ENCODE measurements at places on chromosomes 12 and 14.

DNA sequence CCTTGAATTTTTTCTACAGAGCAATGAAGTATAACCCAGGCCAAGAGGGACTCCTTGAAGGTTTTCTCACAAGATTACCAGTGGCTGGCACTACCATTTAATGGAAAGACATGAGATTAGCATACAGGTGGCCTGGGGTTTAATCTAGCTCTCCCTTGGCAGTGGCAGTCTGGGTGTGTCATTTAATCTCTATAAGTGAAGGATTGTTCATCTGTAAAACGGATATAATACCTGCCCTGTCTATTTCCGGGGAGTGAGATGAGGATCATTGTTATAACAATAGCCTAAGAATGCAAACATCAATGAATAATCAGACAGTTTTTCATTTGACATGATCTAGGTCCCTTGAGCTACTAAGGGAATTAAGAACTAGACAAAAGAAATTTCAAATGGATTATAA, 168.7 kb upstream of the CPNE8 start:
- DNase-seq = no peak

DNA sequence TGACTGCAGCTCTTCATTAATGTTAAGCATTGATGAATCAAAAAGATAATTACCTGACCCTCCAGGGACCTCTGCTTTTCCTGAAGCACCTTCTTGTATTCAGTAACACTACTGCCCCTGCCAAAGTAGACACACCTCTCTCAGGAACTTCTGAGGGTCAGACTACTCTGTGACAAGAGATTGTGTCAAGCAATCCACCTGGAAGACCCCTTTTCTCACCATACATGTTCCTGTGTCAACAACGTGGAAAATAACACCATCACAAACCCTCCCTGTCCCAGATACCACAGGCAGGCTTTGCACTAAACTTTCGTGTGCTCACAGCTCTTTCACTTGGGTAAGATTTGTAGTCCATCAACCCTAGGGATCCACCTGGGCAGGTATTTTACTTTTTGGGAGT, 13.2 kb downstream of the KRT76 start:
- no peak for DNase-seq

DNA sequence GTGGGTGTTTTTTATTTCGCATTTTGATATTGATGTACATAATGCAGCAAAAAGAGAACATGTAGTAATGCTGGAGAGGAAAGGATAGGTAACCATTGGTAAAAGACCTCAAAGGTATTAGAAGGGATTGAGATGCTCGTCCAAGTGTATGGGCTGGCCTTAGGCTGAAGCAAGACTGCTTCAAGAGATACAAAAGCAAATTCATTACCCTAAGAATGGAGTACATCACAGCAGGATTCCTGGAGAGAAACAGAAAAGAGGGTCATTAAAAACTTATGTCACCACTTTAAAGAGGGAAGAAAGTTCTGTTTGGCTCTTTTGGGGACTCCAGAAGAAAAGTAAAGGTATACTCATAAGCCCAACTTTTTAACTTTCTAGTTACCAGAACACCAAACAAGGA, 420.5 kb downstream of the ZFP36L1 start:
- DNase-seq = no peak

DNA sequence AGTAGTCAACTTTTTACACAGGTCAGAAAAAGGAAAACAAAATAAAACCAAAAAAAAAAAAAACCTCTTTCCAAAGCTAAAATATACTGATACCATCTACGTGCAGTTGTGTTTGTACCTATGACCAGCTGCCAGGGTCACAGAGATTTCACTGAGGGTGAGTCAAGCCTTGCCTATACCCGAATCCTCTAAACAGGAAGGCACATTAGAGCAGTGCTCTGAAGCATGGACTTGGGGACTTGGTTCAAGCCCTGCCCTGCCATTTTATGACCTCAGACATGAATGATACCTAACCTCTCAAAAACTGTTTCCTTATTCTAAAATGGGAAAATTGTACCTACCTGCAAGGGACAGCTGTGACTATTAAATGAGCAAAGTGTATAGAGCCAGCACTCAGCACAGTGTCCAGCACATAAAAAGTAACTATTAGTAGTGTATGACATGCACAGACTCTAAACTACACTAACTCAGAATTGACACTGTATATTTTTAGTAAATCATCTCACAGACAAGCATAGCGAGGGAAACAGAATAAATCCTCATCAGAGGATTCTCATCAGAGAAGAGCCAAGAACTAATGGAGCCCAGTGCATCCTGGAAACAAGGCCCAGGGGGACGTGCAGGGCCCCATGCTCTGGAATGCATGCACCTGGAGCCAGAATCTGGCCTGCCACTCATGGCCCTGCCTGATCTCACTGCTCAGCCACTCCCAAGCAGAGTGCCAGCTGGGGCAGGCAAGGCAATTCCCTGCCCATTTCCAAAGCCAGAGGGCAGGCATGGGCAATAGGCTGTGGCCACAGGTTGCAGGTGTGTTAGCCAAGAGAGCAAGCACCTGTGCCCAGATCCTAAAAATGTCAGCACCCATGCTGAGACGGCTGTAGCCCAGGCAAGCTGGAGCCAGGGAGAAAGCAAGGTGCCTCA, 57.0 kb downstream of the NT5DC3 start:
- no peak for DNase-seq

DNA sequence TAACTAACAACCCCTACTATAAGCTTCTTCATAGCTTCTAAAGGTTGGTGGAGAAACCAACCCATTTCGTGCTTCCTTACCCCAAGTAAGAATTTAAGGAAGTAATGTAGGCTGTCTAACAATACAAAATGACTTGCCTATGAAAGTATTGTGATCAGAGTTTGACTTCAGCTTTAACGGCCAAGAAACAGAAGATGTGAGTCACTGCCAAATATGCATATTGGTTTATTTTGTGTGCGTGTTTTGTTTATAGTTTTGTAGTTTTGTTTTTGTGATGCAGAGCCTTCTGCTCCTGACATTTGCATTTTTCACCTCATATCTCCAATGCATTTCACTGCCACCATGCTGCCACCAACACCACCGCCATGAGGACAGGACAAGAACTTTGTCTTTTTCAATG, 146.0 kb downstream of the FBXL14 start:
- DNase-seq = no peak

GRCh38 chr14:67410313-67410712, 1.7 kb downstream of the PLEK2 start:
- no peak for DNase-seq

GRCh38 chr14:28344381-28344780, 422.2 kb upstream of the FOXG1 start:
- DNase-seq = no peak

- no peak for DNase-seq
These were observed 93.5 kb downstream of the CCDC92 start for GRCh38 chr12:123879101-123879500.

- DNase-seq = no peak
These were observed 18.8 kb downstream of the NCKAP5L start for GRCh38 chr12:49809381-49809905.

- DNase-seq = no peak
These were observed 170.0 kb upstream of the PRMT8 start for GRCh38 chr12:3320881-3321509.

DNA sequence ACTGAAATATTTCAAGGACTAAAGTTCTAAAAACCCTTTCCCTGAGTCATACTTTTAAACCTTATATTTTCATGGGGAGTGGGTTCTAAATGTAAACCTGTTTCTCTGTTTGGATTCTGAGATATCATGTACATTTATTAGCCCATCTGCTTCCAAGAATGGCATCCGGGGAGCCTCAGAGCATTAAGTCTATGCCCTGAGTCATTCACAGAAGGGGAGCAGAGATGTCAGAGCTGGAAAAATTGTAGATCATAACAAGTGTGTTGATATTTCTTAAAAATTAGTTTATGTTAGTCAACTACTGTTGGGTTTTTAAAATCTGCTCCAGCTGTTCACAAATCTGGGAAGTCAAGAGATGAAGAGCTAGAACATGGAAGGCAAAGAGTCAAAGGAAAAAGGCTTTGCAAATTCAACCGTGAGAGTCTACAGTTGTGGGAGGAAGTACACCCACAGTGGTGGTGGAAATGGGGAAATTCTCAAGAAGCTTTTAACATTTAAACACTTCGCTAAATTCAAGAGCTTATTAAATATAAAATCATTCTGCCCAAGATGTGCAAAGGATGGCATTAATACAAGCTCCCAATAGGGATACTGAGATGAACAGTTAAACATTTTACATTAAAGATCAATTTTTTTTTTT, 70.5 kb upstream of the FLRT2 start:
- DNase-seq = no peak

DNA sequence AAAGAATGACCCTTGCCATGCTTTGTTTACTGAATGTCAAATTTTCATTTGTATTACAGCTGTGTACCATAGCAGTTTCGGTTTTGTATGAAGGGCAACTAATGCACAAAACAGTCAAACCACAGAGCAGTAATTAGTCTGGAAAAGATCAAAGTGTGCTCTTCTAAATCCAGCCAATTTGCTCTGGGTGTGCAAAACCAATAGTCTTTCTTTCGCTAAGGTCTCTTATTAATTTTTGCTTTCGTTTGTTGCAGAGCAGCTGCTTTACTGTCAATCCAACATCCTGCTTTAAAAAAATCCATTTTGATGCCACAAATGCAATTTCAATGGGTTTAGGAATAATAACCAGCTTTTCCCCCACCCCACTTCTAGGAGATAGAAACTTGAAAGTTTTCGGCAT, 114.2 kb downstream of the BRMS1L start:
- no peak for DNase-seq

- no peak for DNase-seq
These were observed 7.9 kb downstream of the NACA start for GRCh38 chr12:56716933-56717880.

DNA sequence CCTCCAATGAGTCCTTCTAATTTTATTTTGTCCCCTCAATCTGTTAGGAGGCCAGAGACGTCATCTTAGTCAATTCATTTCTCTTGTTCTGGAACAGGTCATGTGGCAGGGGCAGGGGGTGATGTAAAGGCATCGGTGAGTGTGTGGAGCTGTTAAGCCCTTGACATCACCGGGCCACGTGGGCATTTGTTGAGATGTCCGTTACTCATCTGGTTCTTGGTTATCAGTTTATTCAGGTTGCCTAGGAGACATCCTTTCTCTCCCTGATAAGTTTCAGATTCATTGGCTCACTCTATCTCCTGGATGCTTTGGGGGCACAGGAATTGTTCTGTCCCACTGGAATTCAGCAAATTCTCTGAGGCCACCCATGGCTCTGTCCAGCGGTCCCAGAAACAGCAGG, 33.6 kb upstream of the SEL1L start:
- no peak for DNase-seq

- DNase-seq = no peak
These were observed 21.2 kb upstream of the FZD10 start for GRCh38 chr12:130141105-130141504.

GRCh38 chr12:98469109-98469508, 46.3 kb upstream of the TMPO start:
- no peak for DNase-seq

DNA sequence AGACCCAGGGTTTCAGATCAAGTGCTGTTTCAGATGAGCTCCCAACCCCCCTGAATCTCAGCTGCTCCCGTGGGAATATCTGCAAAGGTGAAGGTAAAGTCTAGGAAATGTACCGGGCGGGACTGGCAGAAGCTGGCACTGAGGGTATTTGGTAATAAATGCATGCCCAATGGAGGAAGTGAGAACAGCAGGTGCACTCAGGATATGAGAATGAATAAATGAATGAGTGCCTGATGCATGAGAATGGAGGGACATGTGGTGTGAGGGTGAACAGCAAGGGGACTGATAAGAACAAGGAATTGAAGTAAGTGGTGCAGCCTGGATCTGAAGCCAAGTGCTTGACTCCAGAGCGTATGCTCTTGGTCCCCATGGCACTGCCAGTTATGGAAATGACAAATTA, 11.6 kb downstream of the RAPGEF3 start:
- DNase-seq = no peak

DNA sequence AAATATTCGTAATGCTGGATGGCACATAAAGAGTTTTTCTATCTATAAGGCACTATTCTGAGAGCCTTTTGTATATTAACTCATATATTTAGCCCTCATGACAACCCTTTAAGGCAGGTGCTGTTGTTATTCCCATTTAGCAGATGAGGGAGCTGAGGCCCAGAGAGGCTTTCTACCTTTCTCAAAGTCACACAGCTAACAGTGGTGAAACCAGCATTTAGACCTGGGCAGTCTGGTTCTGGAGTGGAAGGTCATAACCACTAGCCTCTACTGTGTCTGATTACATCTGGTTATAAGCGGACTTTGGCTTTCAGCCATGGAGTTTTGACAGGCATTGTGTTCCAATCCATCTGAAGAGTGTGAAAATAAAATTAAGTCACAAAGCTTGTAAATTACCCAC, 41.2 kb upstream of the HDAC7 start:
- no peak for DNase-seq

DNA sequence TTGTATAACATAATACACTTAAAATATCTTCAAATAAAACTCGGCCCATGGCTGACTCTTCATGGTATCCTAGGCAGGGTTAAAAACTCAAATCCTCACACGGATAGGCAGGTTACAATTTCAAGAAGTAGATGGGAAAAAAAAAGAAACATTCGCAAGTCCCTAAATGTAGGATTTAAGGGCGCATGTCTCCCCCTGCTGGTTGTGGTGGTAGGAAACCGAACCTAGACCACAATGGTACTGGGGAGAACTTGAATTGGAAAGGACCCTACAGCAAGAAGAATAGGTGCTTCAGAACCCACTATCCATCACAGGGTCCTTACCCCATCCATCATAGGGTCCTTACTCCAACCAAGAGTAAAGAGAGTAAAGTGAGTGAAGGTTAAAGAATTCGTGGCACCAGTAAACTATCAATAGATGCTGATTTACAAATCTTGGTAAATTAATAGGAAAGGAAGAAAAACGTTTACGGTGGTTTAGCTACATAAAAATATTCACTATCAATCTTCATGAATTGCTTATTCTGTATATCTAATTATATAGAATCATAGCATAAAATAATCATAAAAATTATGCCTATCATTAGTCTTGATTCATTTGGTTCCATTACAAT, 3.3 kb upstream of the CIPC start:
- peak; percentile 88 for DNase-seq

GRCh38 chr14:99699085-99699760, 15.1 kb downstream of the CYP46A1 start:
- DNase-seq = no peak

DNA sequence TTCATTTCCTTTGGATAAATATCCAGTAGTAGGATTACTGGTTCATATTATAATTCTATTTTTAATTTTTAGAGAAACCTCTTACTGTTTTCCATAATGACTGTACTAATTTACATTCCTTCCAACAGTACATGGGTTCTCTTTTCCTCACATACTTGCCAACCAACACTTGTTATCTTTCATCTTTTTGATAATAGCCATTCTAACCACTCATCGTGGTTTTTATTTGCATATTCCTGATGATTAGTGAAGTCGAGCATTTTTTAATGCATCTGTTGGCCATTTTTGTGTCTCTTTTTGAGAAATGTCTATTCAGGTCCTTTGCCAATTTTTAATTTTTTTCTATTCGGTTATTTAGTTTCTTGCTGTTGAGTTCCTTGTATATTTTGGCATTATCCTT, 457.7 kb upstream of the PDE3A start:
- DNase-seq = no peak

DNA sequence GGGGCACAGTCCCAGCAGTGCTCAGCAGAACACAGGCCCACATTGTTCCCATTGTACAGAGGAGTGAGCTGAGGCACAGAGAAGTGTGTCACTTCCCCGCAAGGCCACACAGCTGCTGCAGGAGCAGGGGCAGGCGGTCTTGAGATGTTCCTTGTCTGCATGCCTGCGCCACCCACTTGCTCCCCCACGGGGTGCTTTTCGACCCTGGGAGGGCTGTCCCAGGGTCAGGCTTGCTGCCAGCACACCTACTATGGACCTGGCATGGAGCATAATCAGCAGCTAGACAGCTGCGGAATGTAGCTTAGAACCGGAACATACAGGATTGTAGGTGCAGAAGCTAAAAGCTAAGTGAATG, 7.8 kb upstream of the EP400 start:
- no peak for DNase-seq

GRCh38 chr12:130595566-130595965, 120.5 kb downstream of the RIMBP2 start:
- no peak for DNase-seq
